Activated naive CD4-positive, alpha-beta T cell treated with anti-CD3 and anti-CD28 coated beads, Interleukin-2, amount 50 U/mL, for 72 hours (primary cell): ENCODE measurements at places on chromosomes 11 and 22.

DNA sequence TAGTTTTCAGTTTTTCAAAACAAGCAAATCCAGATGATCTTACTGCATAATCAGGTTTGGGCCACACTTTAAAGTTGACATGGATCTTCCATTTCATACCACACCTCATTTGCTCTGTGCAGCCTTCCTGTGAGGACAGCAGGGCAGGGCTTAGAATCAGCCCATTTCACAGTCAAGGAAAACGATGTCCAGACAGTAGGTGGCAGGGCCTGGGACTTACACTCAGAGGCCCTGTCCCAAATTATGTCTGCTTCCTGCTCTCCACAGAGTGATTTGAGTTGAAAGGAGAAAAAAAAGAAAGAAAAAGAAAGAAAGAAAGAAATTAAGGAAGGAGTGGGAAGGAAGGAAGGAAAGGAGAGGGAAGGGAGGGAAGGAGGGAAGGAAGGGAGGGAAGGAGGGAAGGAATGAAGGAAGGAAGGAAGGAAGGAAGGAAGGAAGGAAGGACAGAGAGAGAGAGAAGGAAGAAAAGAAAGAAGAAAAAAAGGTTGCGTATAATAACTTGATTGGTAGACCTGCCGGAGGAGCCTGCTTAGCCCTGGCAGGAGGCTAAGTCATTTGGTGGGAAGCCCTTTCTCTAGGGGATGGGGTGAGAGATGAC, 23.6 kb downstream of the TSKU start:
- DNase-seq = no peak

DNA sequence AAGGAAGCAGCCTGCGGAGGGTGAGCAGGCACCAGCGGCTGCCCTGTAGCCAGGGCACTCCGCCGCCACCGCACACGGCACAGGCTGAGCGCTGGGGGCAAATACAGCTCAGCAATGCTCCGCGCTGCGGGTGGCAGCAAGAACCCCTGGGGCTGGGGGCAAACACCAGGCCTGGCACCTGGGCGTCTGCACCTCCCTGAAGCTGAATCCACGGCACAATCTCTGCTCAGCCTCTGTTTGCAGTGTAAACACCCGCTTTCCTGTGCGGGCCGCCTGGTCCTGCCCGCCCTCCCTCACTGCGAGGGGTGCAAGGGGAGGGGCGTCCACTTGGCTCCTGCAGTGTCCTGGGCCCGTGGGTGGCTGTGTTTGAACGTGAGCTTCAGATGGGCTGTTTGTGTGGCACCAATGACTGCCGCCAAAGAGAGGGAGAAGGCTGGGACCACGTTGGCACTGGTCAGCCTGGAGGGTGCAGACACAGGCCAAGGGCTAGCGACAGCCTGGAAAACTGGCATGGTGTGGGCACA, 14.8 kb upstream of the MPPED1 start:
- DNase-seq = no peak

- no peak for DNase-seq
Observed at GRCh38 chr11:87351676-87352075, 313.9 kb downstream of the TMEM135 start.

DNA sequence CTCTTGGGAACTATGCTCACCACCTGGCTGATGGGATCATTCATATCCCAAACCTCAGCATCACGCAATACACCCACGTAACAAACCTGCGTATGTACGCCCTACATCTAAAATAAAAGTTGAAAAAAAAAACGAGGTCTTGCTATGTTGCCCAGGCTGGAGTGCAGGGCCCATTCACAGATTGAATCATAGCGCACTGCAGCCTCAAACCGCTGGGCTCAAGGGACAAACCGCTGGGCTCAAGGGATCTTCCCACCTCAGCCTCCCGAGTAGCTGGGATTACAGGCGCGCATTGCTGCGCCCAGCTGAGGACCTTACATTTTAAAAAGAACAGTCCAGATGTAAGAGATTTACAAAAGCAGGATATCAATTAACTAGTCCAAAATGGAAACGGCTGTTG, 41.9 kb upstream of the EMID1 start:
- DNase-seq = no peak

GRCh38 chr11:19345848-19346681, 105.3 kb upstream of the E2F8 start:
- DNase-seq = no peak

DNA sequence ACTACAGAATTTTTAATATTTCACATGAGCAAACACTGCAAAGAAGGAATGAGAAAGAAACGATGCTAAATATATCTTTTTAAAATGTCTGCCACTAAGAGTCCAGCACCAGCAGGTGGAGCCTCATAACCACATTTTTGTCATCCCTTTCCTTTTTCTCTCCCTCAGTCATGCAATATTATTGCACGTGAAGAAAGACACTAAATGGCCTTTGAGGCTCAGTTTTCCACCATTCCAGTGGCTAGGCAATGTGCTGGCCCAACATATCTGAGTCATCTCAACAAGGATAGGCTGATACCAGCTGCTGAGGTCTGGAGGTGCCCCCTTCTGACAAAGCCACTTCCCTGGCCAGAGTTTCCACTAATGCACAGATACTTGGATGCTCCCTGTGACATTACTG, 1.8 kb downstream of the ALKBH8 start:
- no peak for DNase-seq

DNA sequence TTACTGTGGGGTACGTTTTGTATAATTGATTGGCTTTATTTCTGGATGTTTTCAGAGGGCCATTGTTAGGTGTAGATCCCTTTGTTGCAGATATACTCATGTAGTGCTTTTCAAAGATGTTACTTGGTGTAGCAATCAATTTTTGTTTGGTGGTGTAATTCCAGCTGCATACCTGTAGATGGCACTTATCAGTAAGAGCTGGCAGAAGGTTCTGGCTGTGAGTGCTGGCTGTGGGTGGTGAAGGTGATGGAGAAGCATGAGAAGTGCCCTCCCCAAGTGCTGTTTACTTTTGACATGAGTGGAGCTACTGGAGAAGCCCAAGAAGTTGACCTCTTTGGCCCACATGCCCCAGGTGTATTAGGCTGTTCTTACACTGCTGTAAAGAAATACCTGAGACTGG, 1074.9 kb downstream of the FAM181B start:
- no peak for DNase-seq

DNA sequence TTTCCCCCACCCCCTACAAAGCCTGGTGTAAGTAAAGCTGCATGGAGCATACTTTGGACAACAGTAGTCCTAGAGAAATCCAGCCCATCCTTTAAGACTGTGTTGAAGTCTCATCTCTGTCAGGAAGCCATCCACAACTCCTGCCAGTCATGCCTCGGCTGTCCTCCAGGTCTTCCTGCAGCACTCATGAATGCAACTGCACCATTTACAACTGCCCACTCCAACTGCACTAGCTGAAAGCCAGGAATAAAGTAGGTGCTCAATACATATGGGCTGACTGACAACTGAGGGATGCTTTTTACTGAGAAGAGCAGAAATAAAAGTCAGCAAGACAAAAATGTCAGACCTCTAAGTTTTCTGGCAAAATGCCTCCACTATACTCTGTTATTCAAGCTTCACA, 27.4 kb downstream of the IL18BP start:
- no peak for DNase-seq
